ENCODE measurements at places on chromosomes 5 and 9. TPM values are rescaled to one million over a fixed set of nuclear protein-coding genes. Genes with fewer than 3 reads are reported as not detected.

The TAF11L5 gene
- not detected for total RNA-seq

DNA sequence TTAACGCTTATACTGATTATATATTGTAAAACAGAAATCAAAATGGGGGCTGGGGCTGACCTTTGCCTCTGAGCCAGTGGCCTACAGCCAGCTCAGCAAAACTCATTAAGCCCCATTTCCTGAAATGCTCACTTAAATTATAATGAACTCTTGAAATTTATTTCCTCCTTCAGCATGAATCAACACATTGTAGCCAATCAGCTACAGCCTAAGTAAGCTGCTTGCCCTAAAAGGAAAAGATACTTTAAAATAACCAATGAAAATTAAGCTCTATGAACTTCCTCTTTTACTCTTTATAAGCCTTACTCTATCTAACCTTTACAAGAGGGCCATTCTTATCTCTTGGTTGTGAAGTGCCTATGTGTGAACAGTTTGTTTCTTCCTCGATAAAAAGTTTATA is 33.5 kb upstream of the SUB1 start:
- DNase-seq = no peak

DNA sequence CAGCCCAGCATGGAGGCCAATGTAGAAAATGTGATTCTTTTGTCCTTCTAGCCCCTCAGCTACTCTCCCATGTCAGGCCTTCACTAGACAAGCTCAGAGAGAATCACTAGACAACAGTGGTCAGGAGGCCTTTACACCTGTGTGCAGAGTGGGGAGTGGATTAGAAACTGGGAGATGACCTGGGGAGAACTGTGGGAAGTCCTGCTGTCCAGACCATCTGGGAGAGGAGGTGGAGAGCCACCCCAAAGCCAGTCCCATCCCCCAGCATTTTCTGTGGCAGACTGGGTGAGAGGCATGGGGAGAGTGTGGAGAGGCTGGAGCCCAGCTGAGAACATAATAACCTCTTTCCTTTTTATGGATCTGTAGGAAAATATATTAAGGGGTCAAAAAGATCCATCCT is 452.0 kb upstream of the DMAC1 start:
- no peak for DNase-seq

DNA sequence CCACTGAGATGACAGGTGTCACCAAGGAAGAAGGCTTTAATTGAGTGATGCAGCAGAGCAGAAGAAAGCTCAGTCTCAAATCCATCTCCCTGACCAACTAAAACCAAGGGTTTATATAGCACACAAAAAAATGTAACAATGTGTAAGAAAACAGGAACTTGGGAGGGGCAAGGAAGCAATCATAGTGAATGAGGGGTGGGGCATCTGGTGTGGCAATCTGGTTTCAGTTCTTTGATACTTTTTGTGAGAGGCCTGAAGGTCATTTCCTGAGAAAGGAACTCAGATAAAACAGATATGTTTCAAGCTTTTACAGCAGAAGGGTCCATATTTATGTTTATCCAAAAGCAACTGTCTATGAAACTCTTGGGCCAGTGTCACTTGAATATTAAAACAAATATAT is 19.7 kb downstream of the CD180 start:
- no peak for DNase-seq

The S1PR3 gene
- 48.6 TPM for total RNA-seq

The CACNA1B gene
- 0.23 TPM for total RNA-seq

GRCh38 chr5:133086366-133086875 is 34.6 kb downstream of the HSPA4 start:
- no peak for DNase-seq

The UCK1 gene
- total RNA-seq = 20.4 TPM

DNA sequence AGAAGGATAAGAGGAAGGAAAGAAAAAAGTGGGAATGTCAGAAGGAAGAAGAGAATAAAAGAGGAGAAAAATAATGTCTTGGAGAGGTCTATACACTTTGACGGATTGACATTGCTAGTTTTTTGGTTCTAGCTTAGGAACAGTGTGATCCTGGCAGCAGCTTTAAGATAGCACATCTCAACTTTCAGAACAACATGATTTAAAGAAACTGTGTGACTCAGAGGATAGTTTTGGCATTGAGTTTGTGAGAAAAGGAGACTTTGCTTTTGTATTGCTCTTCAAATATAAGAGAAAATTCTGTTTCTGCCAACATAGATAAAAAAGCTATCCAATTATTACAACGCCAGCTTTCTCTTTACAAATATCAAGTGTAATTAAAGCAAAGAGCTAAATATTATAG is 260.7 kb upstream of the ARRDC3 start:
- DNase-seq = no peak

GRCh38 chr5:6576861-6577501 is 55.9 kb downstream of the NSUN2 start:
- no peak for DNase-seq

- no peak for DNase-seq
These were observed 161.2 kb downstream of the C9orf50 start for GRCh38 chr9:129459547-129460322.

- DNase-seq = no peak
These were observed 20.4 kb downstream of the NSA2 start for GRCh38 chr5:74787424-74787823.

DNA sequence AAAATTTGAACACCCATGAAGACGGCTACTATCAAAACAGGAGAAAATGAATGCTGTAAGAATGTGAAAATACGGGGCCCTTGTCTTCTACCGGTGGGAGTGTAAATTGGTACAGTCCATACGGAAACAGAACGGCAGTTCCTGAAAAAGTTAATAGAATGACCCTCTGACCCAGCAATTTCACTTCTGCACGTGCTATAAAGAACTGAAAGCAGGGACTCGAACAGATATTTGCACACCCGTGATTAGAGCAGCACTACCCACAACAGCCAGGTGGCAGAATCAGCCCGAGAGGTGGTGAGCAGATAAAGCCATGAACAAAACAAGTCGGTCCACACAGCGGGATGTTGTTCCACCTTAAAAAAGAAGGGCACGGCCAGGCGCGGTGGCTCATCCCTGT is 22.6 kb upstream of the SLC12A7 start:
- DNase-seq = no peak

DNA sequence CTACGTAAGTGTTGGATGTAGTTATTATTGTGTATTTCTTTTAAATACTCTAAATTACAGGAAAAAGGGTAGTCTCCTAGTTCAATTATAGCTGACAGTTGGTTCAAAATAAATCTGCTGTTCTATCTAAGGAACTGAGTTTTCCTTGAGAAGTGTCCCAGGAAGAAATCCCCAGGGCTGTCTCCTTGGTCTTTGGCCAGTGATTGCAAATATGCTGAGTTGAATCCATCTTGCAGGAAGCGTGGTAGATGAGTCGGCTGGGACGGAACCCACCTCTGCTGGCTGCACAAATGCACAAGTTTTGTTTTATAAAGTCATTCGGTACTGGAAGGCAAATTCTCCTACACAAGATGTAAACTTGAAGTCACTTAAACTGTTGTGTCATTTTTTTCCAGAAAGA is 30.2 kb upstream of the HOMER1 start:
- no peak for DNase-seq

- no peak for DNase-seq
These were observed 147.9 kb downstream of the PLPPR1 start for GRCh38 chr9:101176384-101176783.

The CWC27 gene
- total RNA-seq = 22.8 TPM

DNA sequence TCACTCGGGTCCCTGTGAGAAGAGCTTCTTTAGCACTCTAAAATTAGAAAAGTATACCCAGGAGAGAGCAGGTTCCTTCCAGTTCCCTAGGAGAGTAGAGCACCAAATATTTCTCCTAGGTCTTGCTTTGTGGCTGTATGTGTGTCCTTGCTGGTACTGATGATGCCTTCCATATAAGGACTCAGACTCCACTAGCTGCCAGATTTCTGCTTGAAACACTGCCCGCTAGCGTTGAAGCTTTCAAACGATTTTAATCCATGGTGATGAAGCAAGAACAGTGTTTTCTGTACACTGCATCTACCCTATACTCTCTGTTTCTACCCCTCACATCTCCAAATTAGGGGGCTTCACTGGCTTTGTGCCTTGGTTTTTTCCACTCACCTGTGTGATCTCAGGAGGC is 2.4 kb upstream of the SMC2 start:
- no peak for DNase-seq

The GMCL2 gene
- not detected for total RNA-seq

DNA sequence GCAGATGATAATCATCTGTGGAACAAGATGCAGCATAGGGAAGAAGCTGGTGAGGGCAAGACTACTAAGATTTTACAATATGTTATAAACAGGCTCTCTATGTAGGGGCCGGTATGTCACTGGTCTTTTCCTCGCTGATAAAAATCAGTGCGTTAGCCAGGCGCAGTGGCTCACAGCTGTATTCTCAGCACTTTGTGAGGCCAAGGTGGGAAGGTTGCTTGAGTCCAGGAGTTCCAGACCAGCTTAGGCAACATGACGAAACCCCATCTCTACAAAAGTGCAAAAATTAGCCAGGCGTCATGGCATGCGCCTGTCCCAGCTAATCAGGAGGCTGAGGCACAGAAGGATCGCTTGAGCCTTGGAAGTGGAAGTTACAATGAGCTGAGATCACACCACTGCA is 135.9 kb downstream of the TUSC1 start:
- no peak for DNase-seq

DNA sequence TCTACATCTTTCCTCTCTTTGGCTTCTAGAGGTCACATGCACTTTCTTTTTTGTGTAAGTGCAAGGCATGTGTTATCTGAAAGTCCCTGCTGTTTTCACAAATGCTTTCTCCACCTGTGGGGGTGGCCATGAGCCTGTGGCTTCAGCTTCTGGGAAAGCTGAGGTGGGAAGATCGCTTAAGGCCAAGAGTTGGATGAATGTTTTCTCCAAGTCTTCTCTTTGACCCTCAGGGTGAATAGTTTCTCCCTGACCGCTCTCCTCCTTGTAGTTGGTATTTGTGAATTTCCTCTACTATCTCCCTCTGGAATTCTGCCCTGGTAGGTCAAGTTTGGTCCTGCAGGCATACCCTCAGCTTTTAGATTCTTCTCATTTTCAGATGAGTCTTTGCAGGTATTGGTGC is 74.2 kb downstream of the UGCG start:
- no peak for DNase-seq

GRCh38 chr9:136679431-136679941 is 7.8 kb downstream of the AGPAT2 start:
- DNase-seq = no peak

DNA sequence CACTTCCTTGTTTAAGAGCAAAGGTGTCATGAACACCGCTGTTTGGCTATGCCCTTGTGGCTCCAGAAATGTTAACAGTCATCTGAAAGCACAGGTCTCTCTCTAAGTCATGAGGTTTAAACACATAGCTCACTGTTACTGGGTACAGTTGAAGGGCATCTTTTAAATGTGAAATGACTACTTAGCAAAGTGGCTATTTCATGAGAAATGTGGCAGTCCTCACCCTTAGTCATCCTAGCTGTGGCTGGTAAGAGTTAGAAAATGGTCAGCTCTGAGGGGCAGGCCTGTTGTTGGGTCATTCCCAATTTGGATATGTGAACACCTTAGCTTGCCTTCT is 24.2 kb upstream of the TMEM171 start:
- no peak for DNase-seq

The PDE6A gene
- total RNA-seq = not detected

The CCDC192 gene
- total RNA-seq = 1.2 TPM

GRCh38 chr5:150582241-150583109 is 58.0 kb upstream of the SYNPO start:
- no peak for DNase-seq

The HK3 gene
- 5.6 TPM for total RNA-seq

The CARD9 gene
- 11.5 TPM for total RNA-seq

- peak; percentile 38 for DNase-seq
These were observed 136.2 kb upstream of the IRX2 start for GRCh38 chr5:2887481-2888348.

Measured in ureter (tissue), 1 donor.